ENCODE measurements at places on chromosomes 12 and 14.

DNA sequence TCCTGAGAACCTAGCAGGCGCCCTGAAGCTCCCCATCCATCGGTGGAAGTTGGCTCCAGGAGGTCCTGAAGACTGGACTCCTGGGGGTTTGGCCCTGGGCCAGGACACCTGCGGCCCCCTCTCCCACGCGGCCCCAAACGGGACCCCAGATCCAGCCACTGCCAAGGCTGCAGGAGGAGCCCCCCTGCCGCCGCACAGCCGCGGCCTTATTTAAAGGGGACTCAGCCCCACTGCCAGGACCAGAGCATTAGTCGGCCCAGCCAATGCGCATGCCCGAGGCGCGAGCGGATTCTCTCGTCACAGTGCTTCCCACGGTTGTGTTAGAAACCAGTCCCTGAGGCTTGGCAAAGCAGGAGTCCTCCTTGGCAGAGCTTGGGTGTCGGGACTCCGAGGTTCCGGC is 775.2 kb upstream of the ALG10B start:
- no peak for DNase-seq

DNA sequence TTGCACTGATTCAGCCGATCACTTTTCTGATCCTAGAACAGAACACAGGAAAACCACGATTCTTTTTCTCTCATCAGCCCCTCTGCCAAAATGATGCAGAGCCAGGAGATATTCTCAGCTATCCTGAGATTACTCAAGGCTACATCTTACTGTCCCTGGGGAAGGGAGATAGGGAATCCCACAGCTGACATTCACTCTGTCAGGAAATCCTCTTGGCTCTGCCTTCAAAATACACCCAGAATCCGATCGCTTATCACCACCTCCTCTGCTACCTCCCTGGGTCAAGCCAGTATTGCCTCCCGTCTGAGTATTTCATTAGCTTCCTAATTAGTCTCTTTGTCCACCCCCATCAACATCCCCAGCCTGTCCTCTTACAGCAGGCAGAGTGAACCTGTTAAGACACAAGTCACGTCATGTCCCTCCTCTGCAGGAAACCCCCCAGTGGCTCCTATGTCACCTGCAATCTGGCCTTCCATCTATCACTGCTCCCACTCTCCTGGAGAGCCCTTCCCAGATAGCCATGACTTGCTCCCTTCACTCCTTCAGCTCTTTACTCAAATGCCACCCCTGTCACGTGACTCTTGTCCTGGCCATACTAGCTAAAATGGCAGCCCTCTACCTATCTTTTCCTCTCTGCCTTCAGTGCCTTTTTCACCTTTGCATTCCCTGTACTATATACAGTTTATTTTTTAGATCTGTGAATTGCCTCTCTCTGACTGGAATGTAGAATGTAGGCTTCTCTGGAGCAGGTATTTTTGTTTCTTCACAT is 70.3 kb downstream of the GALNT4 start:
- DNase-seq, result no peak

GRCh38 chr14:41505491-41505890 is 101.2 kb upstream of the LRFN5 start:
- DNase-seq, result no peak

DNA sequence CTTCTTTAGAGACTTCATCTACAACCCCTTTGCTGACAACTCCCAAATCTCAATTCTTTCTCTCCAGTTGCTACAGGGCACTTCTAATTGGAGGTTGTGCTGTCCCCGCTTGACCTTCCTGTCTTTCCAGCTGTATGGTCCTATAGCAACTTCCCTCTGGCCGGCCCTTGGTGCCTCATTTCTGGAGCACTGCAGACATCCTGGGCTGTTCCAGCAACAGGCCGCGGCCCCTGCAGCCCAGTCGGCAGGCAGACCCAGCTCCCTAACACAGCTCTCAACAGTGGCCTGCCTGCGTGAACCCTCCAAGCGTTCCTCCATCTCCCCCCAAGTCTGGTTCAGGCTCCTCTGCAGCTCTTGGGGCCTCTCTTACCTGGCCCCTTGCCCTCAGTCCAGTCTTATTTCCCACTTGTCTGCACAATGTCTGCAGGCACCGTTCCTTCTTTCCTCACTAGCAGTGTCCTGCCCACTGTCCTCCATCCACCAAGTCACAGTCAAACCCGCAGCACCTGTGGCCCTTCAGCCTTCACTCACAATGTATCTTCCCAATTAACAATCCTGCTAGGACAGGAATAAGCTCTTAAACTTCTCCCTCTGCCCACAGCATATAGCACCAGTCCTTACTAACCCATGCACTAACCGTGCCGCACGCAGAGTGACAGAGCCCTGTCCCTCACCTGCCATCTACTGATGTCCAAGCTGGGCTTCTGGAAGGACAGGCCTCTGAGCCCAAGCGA is 1.6 kb upstream of the EML1 start:
- no peak for DNase-seq
